ENCODE measurements at places on chromosomes 11 and 22.

GRCh38 chr11:74844072-74844471 lies 95.4 kb downstream of the RNF169 start:
- DNase-seq: no peak

GRCh38 chr11:3830088-3830487 lies 10.7 kb downstream of the RHOG start:
- DNase-seq: no peak

DNA sequence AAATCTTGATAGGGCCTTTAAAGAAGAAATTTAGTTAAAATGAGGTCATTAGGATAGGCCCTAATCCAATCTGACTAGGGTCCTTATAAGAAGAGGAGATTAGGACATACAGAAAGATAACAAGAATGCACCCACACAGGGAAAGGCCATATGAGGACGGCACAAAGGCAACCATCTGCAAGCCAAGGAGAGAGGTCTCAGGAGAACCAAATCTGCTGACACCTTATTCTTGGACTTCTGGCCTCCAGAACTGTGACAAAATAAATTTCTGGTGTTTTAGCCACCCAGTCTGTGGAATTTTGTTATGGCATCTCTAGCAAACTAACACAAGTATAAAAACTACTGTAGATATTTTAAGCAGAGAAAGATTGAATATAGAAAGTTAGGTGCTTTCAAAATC lies 28.6 kb downstream of the ADM start:
- DNase-seq: no peak

DNA sequence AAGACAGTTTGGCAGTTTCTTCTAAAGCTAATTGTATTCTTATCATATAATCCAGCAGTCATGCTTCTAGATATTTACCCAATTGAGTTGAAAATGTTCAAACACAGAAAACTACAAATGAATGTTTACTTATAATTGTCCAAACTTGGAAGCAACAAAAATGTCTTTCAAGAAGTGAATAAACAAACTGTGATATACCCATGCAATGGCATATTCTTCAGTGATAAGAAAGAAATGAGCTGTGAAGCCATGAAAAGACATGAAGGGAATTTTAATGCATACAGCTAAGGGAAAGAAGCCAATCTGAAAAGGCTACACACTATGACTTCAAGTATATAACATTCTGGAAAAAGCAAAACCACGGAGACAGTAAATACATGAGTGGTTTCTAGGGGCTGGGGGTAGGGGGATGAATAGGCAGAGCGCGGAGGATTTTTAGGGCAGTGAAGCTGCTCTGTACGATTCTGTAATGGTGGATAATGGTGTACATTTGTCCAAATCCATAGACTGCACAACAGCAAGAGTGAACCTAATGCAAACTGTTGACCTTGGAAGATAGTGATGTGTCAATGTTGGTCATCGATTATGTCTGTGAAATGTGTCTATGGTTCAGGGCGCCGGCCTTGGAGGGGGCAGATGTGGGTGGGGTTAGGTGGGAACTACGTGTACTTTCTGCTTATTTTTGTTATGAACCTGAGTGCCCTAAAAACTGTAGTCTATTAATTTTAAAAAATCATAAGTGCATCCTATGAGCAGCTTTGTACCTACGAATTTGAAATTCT lies 424.9 kb downstream of the TBC1D22A start:
- no peak for DNase-seq

DNA sequence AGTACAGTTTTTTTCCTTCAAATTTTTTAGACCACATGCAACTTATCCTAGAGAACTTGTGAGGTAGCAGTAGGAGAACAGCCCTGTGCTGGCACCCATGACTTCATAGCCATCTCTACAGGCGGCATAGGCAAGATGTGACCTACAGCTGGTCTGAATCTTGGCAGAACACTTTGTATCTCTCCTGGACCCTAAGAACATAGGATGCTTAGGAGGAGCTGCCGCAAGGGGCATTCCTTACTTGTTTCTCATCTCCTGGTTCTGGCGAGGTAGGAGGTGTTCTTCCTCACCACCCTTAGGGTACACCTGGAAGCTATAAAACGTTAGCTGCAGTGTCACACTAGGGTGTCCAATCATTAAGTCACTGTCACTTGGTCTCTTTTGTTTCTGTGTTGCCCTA lies 16.4 kb downstream of the CWC15 start:
- no peak for DNase-seq

DNA sequence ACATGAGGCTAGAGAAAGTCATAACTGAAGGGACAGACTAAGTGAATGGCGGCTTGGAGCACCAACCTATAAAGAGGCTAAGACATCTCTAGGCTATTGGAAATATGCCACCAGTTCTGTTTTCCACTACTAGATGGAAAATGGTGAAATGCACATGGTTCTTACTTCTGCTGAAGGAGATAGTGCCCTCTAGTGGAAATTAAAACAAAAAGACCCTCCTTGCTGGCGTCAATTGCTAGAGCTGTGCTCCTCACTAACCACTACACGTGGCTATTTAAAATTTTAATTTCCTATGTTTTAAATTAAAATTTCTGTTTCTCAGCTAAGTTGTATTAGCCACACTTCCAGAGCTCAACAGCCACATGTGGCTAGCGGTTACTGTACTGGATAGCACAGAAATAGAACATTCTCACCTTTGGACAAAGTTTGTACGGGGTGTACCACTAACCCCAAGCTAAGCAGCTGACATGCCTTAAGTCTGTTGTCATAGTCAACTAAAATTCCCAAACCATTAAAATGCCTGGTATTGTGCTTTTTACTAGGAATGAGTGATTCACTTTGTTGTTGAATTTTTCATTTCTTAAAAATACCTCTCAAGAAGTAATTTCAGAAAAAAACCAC lies 34.1 kb upstream of the CALCA start:
- DNase-seq: no peak

DNA sequence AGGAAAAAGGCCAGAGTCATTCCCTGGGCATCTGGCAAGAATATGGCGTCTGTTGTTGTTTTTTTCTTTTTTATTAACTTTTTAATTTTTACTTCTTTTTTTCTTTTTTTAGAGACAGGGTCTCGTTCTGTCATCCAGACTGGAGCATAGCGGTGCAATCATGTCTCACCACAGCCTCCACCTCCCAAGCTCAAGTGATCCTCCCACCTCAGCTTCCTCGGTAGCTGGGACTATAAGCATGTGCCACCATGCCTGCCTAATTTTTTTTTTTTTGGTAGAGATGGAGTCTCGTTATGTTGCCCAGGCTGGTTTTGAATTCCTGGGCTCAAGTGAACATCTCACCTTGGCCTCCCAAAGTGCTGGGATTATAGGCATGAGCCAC lies 54.0 kb upstream of the PRDM11 start:
- no peak for DNase-seq

GRCh38 chr11:15104166-15104565 lies 10.6 kb upstream of the INSC start:
- DNase-seq: no peak

- DNase-seq: no peak
Observed at GRCh38 chr22:36966851-36967540, 52.3 kb downstream of the TST start.

- DNase-seq: no peak
Observed at GRCh38 chr11:107882095-107882820, 23.7 kb upstream of the SLC35F2 start.

GRCh38 chr11:114284021-114284420 lies 12.2 kb upstream of the NNMT start:
- no peak for DNase-seq

- DNase-seq: peak; percentile 10
Observed at GRCh38 chr11:46112961-46113607, 8.2 kb downstream of the PHF21A start.

- DNase-seq: no peak
Observed at GRCh38 chr11:93132836-93133235, 65.0 kb downstream of the SLC36A4 start.

- no peak for DNase-seq
Observed at GRCh38 chr11:70334351-70334995, 63.9 kb upstream of the CTTN start.

DNA sequence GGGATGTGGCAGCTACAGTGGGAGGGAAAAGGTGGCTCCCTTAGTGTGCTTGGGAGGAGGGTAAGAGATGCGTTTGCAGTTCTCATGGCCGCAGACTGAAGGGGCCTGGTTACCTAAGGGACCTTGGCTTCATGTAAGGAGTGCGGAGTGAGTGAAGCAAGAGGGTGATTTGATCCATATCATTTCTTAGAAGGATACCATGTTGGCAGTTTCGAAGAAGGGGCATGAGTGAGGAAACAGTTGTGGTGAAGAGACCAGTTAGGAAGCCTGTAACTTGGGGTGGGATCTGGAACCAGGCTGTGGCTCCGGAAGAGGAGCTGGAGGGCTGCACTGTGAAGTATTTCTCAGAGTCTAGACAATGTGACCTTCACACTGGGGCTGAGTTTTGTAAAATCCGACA lies 45.0 kb downstream of the ST3GAL4 start:
- DNase-seq: no peak

DNA sequence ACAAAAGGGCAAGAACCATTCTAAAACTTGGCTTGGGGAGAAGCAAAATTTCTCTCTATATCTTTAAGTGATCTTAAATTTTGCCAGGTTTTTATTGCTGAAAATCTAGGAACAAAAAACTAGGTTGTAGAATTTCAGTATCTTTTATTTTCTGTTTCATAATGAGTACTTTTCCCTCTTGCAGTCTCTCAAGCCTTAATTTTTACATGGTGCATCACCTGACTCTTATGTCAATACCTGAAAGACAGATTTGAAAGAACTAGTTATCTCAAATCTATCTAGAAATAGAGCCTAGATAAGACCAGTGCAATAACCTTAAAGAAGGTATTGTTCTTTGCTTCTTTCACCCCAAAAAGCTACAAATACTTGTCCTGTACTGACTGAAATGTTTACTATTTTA lies 122.1 kb downstream of the TRIM44 start:
- DNase-seq: no peak

- DNase-seq: no peak
Observed at GRCh38 chr22:37664249-37665101, 6.0 kb downstream of the PDXP start.

- DNase-seq: no peak
Observed at GRCh38 chr11:83706566-83706965, 420.4 kb upstream of the CCDC90B start.

DNA sequence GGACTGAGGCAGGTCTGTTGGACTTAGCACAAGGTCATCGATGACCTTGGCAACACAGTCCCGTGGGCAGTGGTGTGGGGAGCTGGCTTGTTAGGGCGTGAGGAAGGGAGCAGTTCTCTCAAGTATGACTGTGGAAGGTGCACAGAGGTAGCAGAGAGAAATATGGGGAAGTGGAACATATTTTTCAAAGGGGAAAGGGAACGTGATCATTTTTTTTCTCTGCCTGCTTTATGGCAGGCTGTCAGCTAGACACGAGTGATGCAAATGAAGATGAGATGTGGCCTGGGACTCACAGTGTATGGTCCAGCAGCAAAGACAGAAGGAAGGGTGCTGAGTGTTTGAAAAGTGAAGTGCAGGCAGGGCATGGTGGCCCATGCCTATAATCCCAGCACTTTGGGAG lies 30.6 kb downstream of the ADAMTS8 start:
- no peak for DNase-seq

DNA sequence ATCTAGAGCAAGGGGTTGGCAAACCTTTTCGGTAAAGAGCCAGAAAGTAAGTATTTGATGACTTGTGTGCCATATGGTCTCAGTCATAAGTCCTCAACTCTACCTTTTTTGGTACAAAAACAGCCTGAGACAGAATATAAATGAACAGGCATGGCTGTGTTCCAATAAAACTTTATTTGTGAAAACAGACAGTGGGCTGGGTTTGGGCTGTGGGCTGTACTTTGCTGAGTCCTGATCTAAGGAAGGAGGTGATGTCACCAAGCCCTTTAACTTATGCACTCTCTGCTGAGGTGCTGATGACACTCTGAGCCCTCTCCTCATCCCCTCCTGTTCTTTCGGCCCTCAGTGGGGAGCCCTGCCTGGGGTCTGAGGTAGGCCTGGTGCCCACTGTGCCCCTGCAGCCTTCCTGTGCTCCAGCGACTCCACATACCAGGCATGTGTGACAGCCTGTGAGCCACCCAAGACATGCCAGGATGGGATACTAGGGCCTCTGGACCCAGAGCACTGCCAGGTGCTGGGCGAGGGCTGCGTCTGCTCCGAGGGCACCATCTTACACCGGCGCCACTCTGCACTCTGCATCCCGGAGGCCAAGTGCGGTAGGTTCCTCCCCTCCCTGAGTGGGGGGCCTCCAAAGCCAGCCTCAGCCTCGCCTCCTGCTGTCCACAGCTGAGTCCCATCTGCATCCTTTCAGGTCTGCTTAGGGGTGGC lies 85.9 kb upstream of the MYOD1 start:
- no peak for DNase-seq

DNA sequence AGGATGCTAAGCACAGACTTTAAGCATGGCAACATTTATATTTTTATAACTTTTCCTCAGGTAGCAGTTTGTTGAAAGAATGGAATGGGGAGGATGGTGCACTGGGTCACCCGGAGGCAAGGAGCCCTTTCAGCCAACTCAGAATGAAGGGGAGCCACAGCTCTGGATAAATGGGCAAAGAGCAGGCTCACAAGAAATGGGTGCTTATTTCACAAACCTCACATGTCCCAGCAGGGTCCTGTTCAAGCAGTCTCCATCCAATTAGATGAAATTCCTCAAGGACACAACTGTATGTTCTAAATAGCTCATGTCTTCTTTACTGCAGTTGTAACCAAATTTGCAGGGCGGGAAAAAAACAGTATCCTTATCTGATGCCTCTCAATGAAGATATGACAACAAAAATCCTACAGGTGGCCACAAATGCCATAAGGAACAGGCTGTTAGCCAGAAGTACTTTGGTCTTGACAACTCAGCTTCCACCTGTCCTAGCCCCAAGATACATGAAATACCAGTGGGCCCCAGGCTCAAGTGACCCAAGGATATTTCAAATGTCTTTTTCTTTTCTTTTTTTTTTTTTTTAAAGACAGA lies 48.2 kb downstream of the MAPK1 start:
- no peak for DNase-seq

GRCh38 chr11:134199531-134199930 lies 24.2 kb downstream of the NCAPD3 start:
- no peak for DNase-seq

DNA sequence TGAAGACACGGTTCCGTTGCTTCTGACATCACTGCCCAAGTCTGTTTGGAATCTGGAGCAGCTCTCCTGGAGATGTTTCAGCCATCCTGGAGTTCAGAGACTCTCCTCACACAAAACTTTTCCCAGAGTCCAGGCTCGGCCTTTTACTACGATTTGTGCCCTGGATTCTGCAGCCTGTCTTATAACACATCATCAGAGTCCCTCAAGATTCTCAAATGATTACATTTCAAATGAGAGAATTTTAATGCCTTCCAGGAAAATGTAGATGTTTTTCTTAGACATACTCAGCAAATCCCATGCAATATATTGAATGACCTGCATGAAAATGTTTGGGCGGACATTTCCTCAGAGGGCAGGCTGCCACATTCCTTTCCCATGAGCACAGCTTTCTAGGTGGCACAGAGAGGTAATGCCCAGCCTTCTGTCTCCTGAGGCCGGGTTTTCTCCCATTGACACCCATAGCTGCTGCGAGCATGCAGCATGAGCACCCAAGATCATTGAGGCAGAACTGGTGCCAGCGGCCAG lies 129.1 kb downstream of the SNX19 start:
- DNase-seq: no peak

DNA sequence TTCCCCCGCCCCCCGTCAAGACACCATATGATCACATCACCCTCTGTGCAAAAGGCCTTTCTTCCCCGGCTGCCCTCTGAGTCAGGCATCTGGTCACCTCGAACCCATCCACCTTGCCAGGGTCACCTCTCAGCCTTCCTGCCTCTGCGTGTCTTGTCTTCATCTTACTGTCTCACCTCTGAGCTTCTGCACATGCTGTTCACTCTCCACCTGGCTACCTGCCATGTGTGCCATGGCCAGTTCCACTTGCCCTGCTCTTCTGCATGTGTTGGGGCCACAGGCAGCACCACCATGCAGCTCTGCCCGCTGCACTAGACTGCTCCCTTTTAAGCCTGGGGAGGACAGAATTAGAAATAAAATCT lies 9.8 kb downstream of the ZNF74 start:
- no peak for DNase-seq
